ENCODE measurements at places on chromosomes 2 and 18.
A peak's percentile ranks its signal among the peaks of the same experiment; 100 is the strongest.

DNA sequence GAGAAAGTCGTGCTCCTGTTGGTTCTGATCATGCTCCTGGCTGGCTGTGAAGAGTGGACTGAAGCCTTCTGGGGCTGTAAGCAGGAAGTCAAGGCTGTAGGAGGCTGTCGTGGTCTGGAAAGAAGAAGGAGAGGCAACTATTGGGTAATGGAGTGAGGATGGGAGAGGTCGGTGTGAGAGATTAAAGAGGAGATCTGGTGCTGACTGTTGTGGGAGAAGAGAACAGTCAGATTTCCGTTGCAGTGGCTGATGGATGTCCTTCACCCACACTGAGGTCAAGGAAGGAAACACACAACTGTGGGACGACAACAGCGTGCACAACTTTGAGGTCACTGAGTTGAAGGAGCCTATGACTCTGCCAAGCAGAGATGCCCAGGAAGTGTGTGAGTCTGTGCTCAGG, 2.8 kb upstream of the PSMD1 start:
- DNase-seq, result no peak

- DNase-seq, result no peak
These were observed 37.3 kb downstream of the CYP1B1 start for GRCh38 chr2:38038682-38039081.

DNA sequence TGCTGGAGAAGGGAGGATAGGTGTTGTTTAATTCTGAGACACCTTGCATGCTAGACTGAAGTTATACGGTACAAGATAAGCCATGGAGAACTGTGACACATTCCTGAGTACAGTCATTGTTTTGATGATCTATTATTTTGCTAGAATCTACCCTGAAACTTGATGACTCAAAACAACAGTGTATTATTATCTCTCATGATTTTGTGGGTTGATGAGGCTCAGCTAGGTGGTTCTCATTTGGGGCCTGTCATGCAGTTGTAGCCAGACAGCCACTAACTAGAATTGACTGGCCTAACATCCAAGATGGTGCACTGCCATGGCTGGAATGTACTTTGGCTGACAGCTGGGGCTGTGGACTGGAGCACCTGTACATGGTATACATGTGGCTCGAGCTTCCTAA, 5.4 kb upstream of the IL1R1 start:
- DNase-seq, result peak; percentile 30

GRCh38 chr18:48928787-48929186, 22.0 kb downstream of the SMAD7 start:
- DNase-seq, result peak; percentile 70

GRCh38 chr2:69997015-69997830, 35.8 kb upstream of the ASPRV1 start:
- DNase-seq, result no peak

GRCh38 chr18:39057423-39058064, 1491.9 kb upstream of the CELF4 start:
- DNase-seq, result no peak

DNA sequence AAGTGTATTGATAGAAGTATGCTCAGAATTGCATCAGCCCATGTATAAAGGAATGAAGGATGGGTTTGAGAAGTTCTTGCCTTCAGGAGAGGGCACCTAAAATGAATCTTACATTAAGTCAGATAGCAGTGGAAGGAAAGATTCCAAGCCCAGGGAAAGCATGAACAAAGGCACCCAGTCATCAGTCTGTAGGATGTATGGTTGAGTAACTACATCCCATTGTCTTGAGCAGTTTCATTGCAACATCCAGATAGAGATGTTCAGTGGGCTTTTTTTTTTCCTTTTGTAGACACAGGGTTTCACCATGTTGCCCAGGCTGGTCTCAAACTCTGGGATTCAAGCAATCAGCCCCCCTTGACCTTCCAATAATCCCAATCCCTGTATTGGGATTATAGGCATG, 80.7 kb downstream of the ARHGAP28 start:
- no peak for DNase-seq

All from stimulated activated naive CD4-positive, alpha-beta T cell treated with Interleukin-2 at 50 U/mL for 16 hours (primary cell).